ENCODE measurements at places on chromosomes 12 and 14.
A peak's percentile ranks its signal among the peaks of the same experiment; 100 is the strongest.

DNA sequence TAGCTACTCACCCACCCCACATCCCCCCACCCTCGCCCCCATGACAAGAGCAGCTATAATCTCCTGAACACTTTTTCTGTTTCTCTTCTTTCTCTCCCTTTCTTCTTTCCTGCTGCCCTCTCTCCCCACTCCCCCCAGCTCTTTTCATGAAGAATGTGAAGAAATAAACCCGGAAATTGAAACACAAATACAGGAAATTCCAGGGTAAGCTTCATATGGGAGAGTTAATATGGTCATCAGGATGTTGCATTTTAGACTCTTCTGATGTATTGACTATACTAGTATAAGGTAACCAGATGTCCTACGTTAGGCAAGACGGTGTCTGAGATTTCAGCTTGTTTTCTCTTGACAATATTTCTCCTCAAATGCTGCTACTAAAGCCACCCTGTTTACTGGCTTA, 41.6 kb upstream of the LRIG3 start:
- DNase-seq, result no peak

DNA sequence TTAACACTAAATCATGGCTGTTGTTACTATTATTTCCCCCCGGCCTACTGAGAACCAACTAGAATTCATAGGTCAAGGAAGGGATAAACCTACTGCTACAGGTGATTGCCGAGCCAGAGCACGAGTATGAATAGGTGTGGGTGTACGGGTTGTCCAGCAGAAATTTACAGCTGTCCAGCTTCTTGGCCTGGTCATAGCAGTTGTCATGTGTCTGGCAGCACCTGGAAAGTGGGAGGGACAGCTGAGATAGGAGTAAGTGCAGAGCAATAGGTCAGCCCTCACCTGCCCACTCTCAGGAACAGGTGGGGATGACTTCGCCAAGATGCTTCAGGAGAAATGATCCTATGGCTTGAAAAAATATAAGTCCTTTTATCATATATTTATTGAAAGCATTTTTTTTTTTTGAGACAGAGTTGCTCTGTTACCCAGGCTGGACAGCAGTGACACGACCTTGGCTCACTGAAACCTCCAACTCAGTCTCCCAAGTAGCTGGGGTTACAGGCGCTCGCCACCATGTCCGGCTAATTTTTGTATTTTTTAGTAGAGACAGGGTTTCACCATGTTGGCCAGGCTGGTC, 2.6 kb downstream of the PLA2G1B start:
- DNase-seq, result no peak

- no peak for DNase-seq
These were observed 91.3 kb downstream of the NINJ2 start for GRCh38 chr12:571795-572531.

- peak; percentile 77 for DNase-seq
These were observed 32.9 kb downstream of the MAP1LC3B2 start for GRCh38 chr12:116591855-116592637.

- no peak for DNase-seq
These were observed 274.2 kb downstream of the SUDS3 start for GRCh38 chr12:118650586-118650960.

- DNase-seq, result peak; percentile 97
These were observed 92.7 kb downstream of the LRRC74A start for GRCh38 chr14:76918782-76919394.

DNA sequence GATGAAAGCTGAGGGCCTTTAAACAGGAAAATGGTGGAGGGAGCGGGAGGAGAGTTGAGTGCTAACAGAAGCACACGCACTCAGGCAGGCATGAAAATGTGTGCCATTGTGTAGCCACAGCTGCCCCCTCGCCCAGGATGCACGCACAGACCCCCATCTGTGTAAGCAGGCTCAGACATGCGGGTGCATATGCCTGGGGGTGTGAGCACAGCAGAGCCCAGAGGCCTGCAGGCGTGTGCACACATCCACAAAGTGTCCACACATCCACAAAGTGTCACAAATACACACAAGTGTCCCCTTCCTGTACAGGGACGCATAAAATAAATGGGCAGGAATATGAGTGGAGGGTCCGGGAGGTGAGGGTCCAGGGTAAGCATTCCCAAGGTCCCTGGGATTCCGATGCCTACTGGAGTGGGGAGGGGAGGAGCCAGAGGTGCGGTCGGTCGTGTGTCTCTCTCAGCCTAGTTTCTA, 805 bp upstream of the KRT7 start:
- DNase-seq, result no peak

DNA sequence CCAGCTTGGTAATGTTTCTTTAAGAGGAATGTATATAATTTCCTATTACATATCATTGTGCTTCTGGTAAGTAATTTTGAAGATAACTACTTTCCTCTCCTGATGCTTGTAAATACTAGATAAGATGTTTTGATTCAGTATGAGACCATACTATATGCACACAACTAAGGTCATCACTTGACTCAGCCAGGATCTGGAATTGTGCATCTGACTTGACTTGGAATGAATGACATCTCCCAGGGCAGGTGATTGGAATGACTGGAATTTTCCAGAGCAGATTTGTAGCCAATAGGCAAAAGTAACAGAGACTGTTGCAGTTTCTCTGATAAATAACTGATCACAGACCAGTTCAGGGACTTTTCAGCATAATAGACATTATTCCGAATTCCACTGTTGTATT, 11.1 kb downstream of the BEST3 start:
- DNase-seq, result no peak

- no peak for DNase-seq
These were observed 184.4 kb downstream of the TMEM132D start for GRCh38 chr12:129719416-129719815.

- DNase-seq, result no peak
These were observed 359.9 kb downstream of the RGS6 start for GRCh38 chr14:72291908-72292688.

DNA sequence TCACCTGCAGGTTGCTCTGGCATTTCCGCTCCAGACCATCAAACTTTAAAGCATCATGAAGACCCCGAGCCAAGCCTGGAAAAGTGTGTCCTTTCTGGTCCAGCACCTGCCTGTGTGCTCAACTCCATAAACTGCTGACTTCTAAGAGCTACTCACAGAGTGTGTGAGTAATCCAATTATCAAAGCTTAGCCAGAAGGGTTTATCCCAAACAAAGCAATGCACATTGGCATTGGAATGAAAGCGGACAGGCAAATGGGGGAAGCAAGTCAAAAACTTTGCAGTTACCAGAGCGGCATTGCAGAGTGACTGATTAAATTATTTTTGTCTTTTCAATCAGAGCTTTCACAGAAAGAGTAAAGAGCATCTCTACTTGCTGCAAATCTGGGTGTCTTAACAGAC, 1262.4 kb upstream of the SEL1L start:
- DNase-seq, result no peak

GRCh38 chr14:39562175-39562574, 129.9 kb upstream of the FBXO33 start:
- DNase-seq, result no peak

DNA sequence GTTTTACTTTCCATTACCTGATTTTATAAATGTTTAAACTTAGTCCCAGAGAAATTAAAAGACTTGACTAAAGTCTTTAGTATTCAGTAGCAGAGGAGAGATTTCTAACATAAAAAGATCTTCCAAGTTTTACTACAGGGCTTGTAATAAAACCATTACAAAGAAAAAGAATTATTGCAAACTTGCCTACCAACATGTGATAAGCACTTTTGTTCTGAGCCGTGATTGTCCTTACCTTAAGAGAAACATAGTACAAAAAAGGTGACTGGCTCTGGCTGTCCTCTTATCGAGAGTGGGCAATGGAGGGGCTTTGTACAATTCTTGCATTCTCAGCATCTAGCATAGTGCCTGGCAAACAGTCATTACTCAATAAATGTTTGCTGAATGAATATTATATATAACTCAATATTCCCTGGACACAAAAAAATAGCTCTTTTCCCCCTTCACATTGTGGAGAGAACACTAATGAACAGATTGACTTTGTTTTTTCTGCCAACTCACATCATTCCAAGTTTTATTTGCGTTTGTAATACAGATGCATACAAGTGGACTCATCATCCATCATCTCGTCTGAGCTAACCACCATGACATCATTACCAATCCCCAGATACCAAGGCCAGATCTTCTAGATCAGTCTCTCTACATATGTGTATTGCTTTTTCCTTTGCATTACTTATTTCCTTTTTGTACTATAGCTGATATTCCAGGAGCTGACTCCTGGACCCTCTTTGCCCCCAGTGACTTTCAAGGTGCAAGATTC, 192.8 kb upstream of the EEA1 start:
- DNase-seq, result no peak

GRCh38 chr14:104676130-104676693, 13.2 kb upstream of the INF2 start:
- DNase-seq, result no peak

DNA sequence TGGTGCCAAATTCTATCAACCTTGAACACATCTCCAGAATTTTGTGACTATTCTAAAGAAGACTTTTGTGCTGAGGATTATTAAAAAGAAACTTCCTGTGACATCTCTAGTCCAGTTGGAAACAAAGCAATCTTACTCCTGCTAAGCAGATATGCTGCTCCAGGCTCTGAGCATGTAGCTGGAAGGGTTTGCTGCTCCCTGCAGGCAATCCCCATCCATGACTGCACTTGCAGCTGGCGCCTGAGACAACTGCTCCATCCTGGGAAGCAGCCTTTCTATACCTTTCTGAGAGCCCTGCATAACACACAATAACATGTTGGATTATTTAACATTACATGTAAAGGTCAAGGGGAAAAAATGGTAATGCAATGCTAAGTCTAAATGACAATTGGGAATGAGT, 105.1 kb downstream of the NDUFA12 start:
- no peak for DNase-seq

- DNase-seq, result no peak
These were observed 128.9 kb downstream of the FOXN3 start for GRCh38 chr14:89288114-89288513.

GRCh38 chr14:72443256-72443655, 450.6 kb downstream of the DPF3 start:
- DNase-seq, result no peak

- no peak for DNase-seq
These were observed 1231.0 kb downstream of the VRK1 start for GRCh38 chr14:98028162-98028561.

DNA sequence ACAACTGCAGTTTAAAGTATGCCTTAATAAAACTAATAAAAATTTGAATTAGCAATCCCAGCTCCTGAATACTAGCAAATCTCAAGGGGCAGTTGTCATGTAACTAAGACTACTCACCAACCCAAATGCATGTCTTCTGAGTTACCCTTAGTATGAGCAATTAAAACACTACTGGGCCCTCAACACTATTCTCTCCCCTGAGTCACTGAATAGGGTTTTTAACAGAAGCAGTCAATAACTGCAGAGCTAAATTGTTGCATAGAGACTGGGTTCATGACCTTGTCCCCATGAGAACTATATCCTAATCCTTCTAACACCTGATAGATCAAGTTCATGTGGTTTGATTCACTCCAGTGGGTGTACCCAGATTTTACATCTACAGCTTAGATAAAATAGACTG, 38.8 kb downstream of the MDM1 start:
- DNase-seq, result no peak
